ENCODE measurements at places on chromosomes 6 and 20.

DNA sequence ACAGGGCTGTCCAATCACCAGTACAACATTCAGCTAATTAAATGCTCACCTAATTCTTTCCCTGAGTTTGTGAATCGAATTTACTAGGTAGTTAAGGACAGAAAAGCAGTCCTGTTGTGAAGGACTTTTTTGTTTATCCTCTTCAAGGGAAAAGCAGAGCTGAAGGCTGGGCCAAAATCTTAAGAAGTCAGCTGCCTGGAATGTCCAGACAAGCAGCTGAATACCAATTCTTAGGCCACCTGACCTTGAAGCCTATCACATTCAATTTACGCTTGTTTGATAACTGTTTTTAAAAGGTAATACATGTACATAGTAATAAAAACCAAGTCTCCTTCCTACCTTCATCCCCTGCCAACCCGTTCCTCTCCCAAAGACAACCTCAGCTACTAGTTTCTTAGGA lies 56.4 kb downstream of the UQCC1 start:
- DNase-seq = no peak

- no peak for DNase-seq
These were observed 160.8 kb downstream of the TBXT start for GRCh38 chr6:166006900-166007301.

DNA sequence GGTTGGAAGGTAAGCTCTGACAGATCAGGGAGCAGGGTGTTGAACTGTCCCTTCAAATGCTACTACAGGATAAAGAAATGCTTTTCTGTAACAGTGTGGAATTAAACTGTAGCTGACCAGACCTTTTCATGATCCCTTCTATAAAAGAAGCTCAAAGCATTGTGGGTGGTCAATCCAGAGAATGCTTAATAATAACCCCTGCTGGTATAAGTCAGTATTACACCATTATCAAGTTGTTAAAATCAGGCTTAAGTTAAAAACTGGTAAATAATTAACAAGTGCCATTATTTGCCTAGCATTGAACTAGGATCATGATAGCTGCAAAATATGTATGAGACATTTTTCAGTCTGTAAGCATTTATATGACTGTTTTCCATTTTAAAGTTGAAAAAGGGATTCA lies 468.9 kb downstream of the PKHD1 start:
- no peak for DNase-seq

- no peak for DNase-seq
These were observed 453.3 kb downstream of the C6orf118 start for GRCh38 chr6:164856138-164856537.

DNA sequence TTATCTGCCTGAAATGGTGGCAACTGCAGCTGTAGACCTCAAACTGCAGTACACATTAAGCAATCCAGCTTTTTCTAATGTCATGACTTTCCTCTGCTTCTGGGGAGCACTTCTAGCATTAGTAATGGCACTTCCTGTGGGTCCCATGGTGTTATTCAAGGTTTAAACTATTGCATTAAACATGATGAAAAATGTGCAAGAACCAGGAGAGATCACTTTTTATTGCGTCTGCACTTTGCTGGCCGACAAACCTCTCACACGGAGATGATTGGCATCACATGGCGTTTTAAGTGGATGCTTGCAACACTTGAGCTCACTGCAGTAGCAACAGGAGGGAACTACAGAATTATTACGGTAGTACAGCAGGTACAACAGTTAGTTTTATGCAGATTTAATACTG lies 148.4 kb downstream of the HIVEP2 start:
- DNase-seq = no peak

GRCh38 chr6:131791476-131791875 lies 16.3 kb upstream of the ENPP1 start:
- no peak for DNase-seq

GRCh38 chr6:52297433-52297832 lies 12.9 kb upstream of the MCM3 start:
- no peak for DNase-seq

GRCh38 chr6:107877968-107878367 lies 53.9 kb upstream of the SCML4 start:
- DNase-seq = no peak

- no peak for DNase-seq
These were observed 31.8 kb upstream of the ULBP3 start for GRCh38 chr6:150100745-150101144.

GRCh38 chr20:44182135-44182765 lies 4.7 kb downstream of the JPH2 start:
- DNase-seq = no peak

- DNase-seq = peak; percentile 31
These were observed 166.6 kb upstream of the MARCKS start for GRCh38 chr6:113690281-113691259.

- DNase-seq = no peak
These were observed 47.1 kb downstream of the HAO1 start for GRCh38 chr20:7893014-7893730.

- DNase-seq = no peak
These were observed 18.4 kb downstream of the TSBP1 start for GRCh38 chr6:32353348-32353747.

DNA sequence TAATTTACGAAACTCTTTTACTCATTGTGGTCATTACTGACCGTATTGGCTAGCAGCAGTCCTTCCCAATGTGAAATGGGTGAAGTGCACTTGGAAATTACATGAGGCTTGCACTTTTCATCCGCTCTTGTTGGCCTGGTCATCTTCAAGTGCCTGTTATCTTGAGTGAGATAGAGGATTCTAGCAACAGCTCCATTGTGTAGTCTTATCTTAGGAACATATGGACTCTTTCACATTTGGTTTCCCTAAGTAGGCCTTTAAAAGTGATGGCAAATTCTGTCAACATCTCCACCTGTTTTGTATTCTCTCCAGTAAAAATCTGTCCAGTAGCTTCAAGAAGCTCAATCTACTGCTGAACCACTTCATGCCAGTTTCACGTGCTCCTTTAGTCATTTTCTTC lies 114.8 kb upstream of the MARCKS start:
- DNase-seq = no peak

- no peak for DNase-seq
These were observed 2.4 kb downstream of the SNAP25 start for GRCh38 chr20:10221021-10221420.

DNA sequence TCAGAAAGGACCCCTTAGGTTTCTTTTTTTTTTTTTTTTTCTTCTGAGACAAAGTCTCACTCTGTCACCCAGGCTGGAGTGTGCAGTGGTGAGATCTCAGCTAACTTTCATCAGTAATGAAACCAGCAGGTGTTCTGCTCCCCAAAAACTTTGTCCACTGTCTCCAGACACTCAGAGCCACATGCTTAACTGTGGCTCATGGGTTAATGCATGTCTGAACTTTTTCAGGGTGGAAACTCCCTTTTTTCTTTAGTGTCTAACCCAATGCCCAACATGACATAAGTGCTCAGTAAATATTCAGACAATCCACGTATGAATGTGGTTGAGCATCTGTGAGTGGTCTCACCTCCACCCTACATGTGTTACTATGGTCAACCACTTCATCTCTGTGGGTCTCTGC lies 45.4 kb downstream of the MYB start:
- DNase-seq = no peak

DNA sequence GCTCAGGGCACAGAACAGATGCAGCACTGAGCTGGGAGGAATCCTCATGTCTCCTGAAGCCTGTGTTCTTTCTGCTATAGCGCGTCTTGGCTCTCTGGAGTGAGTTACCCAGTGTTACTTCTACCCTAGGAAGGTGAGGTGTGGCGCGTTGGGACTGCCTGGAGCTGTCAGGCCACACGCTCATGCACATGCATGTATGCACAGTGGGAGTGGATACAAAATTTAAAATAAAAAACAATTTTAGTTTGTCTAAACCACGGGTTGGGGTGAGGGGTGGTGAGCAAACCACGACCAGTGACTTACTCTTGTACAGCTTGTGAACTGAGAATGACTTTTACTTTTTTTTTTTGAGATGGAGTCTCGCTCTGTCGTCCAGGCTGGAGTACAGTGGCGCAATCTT lies 298.6 kb upstream of the SUPT3H start:
- DNase-seq = no peak

DNA sequence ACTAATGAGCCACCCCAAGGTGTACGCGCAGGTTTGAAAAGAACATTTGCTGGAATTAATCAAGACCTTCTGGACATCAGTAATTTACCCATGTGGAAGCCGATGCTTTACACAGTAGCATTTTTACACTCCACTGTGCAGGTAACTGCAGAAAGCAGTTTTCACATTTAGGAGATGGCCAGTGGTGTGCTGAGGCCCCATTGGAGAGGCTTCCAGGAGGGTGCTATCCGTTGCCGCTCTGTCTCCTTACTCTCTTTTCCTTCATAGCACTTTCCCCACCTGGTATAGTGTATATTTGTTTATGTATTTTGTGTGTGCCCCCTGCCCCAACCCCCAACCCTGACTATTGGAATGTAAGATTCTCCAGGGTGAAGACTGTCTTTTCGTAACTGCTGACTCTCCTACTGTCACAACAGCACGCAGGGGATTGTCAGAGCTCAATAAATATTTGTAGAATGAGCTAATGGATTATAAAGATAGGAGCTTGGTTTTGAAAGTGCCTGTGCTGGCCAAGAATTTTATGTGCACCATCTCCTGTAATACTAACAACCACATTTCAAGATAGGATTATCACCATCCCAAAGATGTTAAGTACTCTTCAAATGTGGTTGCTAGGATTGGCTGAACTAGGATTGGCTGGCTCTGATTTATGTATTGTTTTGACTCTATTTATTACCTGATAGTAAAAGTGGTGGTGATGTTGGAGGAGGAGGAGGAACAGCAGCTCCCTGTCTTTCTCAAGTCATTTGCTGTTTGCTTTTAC lies 74.0 kb upstream of the GLP1R start:
- DNase-seq = no peak

DNA sequence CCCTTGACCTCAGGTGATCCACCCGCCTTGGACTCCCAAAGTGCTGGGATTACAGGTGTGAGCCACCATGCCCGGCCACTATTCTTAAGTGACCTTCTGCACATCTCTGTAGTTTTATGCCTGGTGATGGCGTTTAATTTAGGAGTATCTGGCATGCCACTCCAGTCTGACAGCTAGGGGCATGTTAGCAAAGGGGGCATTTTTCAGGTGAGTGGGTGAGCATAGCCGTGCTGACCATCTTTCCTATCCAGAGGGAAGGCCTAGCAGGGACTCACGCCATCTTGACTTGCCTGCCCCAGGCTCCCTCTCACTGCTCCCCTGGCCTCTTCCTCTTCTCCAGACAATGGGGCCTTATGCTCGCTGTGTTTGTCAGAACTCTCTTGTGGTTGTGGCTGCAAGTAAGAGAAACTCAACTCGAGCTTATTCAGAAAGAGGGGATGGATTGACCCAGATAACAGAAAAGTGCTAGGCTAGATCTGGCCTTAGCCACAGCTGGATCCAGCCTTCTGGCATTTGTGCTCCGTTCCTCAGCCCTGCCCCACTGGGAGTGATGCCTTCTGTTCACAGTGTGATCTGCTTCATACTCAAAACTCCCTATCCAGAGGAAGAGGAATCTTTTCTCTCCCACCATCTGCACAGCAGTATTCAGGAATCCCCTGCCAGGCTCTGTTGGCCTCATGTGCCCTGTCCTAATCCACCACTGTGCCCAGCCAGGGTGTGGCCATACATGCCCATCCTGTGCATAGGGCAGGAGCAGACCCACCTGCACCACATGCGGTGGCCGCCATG lies 174.5 kb upstream of the AKAP12 start:
- no peak for DNase-seq

DNA sequence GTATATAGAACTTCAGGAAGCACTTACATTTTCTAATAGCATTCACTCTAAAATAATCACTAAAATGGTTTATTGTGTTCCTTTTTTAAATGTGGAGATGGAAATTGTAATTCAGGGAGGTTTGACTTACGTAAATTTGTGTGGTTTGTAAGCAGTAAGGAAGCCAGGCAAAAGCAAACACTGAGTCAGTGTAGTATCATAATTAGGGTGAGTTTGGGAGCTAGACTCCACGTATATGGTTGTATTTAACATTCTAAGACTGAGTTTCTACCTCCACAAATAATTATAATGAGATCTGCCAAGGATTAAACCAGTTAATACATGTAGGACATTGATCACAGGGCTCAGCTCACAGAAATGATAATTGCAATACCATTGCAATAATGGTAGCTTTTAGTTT lies 425.5 kb downstream of the CBLN4 start:
- no peak for DNase-seq

GRCh38 chr20:48187851-48188250 lies 402.6 kb upstream of the SULF2 start:
- no peak for DNase-seq

DNA sequence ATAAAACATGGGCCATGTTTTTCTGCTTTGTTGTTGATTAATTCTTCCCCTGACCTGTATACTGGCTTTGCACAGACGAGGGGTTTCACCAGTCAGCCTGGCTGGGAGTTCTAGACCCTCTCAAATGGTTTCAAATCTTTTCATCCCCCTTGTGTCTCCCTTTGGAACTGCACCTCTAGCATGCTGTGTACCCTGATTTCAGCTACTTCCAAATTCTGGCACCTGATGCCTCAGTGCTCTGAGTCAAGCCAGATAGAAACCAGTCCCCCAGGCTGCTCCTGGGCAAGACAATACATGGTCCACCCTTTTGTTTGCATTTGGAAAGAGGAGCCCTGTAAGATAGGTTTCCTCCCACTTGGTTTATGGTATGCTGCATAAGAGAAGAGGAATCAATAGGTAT lies 290.2 kb downstream of the BTBD3 start:
- no peak for DNase-seq

GRCh38 chr6:108193131-108193530 lies 27.3 kb downstream of the NR2E1 start:
- no peak for DNase-seq

- no peak for DNase-seq
These were observed 117.1 kb upstream of the SPTLC3 start for GRCh38 chr20:12891643-12892042.

DNA sequence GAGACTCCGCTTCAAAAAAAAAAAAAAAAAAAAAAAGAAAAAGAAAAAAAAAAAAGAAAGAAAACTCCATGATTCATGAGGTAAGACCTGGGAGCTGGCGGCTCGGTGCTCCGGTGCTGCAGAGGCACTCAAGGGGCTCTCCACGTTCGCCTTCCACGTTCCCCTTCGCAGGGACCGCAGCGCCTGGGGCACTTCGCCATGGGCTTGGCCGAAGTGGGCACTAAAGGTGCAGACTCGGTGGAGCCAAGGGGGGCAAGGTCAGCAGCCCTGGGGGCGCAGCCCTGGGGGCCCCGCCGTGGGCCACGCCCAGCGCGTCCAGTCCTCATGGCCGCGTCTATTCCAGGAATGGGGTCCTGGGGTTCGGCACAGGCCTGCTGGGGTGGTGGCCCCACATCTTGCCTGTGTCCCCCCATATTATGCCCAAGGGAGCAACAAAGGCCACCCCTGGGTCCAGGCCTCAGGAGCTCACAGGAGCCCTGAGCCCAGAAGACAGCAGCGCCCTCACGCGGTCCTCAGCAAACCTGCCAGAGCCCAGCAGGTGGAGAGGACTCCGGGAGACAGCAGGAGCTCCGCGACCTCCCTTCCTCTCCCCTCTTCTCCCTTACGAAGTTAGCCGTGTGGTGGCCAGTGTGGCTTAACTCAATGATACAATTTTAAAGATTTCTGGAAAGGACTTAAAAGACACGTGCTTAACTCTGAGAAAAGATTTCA lies 21.9 kb downstream of the ZBTB46 start:
- no peak for DNase-seq

- no peak for DNase-seq
These were observed 341.6 kb downstream of the QKI start for GRCh38 chr6:163756079-163756478.

GRCh38 chr20:40540166-40540565 lies 148.9 kb downstream of the MAFB start:
- DNase-seq = no peak

GRCh38 chr6:43575105-43575771 lies 600 bp downstream of the XPO5 start:
- DNase-seq = peak; percentile 11
